ENCODE measurements at places on chromosomes 1 and 21. TPM values are rescaled to one million over a fixed set of nuclear protein-coding genes. Genes with fewer than 3 reads are reported as not detected.

LCE1A gene
- not detected for total RNA-seq

SHISAL2A gene
- total RNA-seq, result not detected

PROK1 gene
- total RNA-seq, result not detected

F13B gene
- total RNA-seq, result not detected

CFAP141 gene
- not detected for total RNA-seq

AVPR1B gene
- not detected for total RNA-seq

RPRD2 gene
- 29.9 TPM for total RNA-seq

NKAIN1 gene
- 1.9 TPM for total RNA-seq

KCNJ15 gene
- 0.51 TPM for total RNA-seq

ADAMTS5 gene
- 65.0 TPM for total RNA-seq

TDRD5 gene
- total RNA-seq, result not detected

AIRE gene
- total RNA-seq, result not detected

HES3 gene
- not detected for total RNA-seq

ATP1A4 gene
- not detected for total RNA-seq

VASH2 gene
- total RNA-seq, result 3.7 TPM

Data from osteocyte (in vitro differentiated cells).